Right ventricle myocardium inferior (tissue), 1 donor: ENCODE measurements at places on chromosomes 1 and 21. TPM values are rescaled to one million over a fixed set of nuclear protein-coding genes. Genes with fewer than 3 reads are reported as not detected.
A peak's percentile ranks its signal among the peaks of the same experiment; 100 is the strongest.

GRCh38 chr21:31847761-31848160 lies 25.1 kb upstream of the HUNK start:
- no peak for DNase-seq

DNA sequence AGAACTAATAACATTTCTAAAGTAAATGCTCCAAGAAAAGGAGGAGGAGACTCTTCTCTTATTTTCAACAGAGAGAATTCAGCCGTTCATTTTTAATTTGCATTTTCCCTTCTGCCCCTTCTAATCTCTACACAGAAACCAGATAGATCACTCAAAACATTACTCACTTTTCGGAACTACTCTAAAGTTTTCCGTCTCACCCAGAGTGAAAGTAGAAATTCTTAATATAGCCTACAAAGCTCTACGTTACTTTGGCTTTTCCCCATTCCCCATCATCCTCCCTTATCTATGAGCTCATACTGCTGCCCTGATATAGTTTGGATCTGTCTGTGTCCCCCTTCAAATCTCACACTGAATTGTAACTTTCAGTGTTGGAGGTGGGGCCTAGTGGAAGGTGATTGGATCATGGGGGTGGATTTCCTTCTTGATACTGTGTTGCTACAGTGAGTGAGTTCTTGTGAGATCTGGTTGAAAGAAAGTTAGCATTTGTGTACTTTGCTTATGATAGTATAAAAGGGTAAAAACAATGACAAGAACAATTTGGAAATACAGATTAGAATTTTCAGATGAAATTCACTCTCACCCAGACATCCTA lies 188.2 kb downstream of the AMY1C start:
- no peak for DNase-seq

Gene C8A
- total RNA-seq, result not detected

- DNase-seq, result no peak
Measured at GRCh38 chr21:18524097-18524880, 120.7 kb upstream of the TMPRSS15 start.

DNA sequence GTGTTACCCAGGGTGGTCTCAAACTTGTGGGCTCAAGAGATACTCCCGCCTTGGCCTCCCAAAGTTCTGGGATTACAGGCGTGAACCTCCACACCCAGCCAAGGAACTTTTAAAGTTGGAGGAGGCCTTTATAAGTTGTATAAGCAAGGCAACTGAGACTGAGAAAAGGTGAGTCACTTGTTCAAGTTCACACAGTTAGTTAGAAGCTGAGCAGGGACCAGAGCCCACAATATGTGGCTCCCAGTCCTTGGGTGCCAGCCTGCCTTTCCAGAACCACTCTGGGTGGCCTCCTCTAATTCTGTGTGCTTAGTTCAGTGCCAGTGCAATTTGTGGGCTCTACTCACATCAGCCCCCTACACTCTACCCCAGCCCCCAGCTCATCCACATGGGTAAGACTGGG lies 3.7 kb downstream of the RAB25 start:
- DNase-seq, result no peak

DNA sequence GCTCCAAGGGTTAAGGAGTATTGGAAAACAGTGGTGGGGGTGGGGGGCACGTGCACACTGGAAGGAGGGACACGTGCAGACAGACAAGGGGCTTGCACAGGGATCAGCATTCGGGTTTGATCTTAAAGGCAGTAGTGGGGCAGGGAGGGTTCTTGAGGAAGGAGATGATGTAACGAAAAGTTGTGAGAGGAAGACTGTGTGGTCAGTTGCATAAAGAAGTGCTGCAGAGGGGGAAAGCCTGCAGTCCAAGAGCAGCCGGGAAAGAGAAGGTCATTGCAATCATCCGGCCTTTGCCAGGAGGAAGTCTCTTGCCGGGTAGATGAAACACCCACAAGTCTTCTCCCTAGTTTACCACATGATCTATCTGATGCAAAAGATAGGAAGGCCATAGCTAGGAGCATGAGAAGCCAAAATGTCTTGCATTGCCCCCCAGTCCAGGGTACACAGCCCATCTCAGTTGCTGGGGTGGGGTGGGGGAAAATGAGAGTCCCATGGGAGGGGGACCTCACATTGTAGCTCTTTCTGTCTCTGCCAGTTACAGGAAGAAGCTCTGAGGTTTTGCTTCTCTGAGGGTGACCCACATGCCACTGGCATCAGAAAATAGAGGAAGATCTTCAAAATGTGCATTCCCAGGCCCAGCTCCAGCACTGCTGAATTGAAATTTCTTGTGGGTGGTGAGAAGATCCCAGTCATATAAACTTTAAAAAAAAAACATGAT lies 202.5 kb upstream of the RAB4A start:
- DNase-seq, result no peak

GRCh38 chr1:93635614-93636543 lies 45.8 kb downstream of the BCAR3 start:
- DNase-seq, result no peak

GRCh38 chr21:14687268-14687625 lies 141.1 kb upstream of the SAMSN1 start:
- DNase-seq, result no peak

- no peak for DNase-seq
Measured at GRCh38 chr1:80645621-80646020, 1155.1 kb upstream of the ADGRL2 start.

DNA sequence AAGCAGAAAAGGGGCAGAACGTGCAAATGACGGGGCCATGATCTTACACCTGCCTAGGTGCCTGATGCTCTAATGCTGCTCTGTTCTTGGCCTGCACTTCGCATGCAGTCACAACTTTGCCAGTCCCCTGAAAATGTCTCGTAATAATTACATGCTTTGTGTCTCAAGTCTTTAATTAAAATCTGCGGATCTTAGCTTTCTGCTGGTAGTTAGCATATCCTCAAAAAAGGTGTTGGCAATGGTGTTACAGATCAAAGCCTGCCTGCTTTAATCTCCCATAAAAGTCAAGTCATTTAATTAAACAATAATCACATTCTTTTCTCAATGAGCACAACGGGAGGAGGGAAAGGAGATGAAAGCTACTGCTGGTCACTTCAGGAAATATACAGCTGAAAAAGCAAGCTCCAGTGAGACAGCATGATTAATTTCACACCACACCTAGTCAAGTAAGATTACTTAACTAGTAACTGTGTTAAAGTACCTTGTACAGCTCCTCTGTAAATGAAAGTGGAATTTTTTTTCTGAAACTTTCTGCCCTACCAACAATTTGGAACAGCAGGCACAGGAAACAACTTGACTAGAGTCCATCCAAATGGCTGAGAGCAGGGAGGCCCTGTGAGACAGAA lies 45.8 kb downstream of the STX6 start:
- DNase-seq, result no peak

DNA sequence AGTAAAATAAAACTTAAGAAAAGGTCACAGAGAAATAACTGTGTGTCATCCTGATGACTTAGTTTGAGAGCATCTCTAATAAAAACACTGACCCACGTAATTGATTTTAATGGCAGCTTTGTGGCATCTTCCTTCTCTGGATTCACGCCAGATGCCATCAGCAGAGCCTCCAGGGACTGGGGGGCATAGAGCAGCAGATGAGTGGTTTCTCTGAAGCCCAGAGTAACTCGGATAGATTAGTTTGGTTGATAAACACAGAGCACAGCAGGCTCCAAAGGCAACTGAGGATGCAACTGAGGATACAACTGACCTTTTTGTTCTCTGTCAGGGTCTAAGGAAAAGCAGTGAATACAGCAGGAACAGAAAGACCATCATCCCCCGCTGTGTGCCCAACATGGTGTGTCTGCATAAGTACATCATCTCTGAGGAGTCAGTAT lies 180.8 kb downstream of the RPS6KC1 start:
- no peak for DNase-seq

- no peak for DNase-seq
Measured at GRCh38 chr1:208136459-208137182, 107.6 kb downstream of the PLXNA2 start.

Gene SYCP1
- not detected for total RNA-seq

- DNase-seq, result no peak
Measured at GRCh38 chr1:94121411-94121821, 468 bp upstream of the ABCA4 start.

GRCh38 chr1:114061121-114061830 lies 82.0 kb downstream of the OLFML3 start:
- DNase-seq, result no peak

DNA sequence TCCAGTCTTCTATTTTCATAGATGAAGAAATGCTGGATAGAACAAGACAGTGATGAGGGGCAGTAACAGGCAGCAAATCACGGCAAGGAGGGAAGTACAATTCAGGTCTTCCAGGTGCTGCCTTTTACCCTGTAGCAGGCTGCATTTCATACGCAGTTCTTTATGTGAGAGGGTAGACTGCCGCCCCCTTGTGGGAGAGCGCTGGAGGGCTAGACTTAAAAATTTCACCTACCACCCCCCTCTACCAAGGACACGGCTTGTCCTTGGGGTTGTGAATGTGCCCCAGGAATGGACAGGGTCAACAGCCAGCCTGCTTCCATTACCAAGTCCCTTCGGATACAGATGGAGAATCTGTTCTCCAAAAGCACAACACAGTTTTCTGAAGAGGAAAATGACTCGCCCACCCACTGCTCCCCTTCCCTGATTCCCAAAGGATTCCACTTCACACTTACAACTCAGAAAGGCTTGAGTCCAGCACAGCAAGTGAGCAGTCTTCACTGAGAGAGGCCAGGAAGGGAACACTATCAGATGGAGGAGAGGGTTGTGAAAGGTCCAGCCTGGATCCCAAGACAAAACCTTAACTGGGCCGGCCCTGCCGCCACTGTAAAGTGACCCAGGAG lies 7.4 kb downstream of the WDR77 start:
- no peak for DNase-seq

Gene FRRS1
- total RNA-seq, result 2.8 TPM

- DNase-seq, result no peak
Measured at GRCh38 chr1:38941093-38941492, 537 bp downstream of the RHBDL2 start.

GRCh38 chr1:75989121-75989520 lies 56.9 kb upstream of the ASB17 start:
- no peak for DNase-seq

- DNase-seq, result no peak
Measured at GRCh38 chr21:44778983-44779382, 22.6 kb downstream of the UBE2G2 start.

Gene PIGV
- total RNA-seq, result 6.1 TPM

Gene HFM1
- 1.6 TPM for total RNA-seq

- DNase-seq, result no peak
Measured at GRCh38 chr21:45209685-45210284, 77.9 kb downstream of the POFUT2 start.

GRCh38 chr1:62040450-62040849 lies 154.2 kb upstream of the L1TD1 start:
- DNase-seq, result no peak

DNA sequence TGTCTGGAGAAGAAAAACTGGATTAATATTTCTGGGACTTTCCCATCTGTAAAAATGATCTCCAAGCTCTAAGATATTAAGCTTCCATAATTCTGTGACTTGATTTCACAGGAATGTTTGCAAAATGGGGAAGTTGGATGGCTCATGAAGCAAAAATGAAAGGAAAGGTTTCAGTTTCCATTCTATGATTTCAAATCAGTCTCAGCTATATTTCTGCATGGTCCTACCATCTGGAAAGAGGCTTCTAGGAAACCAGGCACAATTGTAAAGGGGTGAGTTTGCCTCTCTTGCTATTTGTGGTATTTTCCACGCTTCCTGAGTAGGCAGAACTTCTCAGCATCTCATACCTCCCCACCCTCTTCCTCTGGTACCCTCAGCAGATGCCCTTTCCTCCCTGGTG lies 22.4 kb upstream of the ACTN2 start:
- no peak for DNase-seq

DNA sequence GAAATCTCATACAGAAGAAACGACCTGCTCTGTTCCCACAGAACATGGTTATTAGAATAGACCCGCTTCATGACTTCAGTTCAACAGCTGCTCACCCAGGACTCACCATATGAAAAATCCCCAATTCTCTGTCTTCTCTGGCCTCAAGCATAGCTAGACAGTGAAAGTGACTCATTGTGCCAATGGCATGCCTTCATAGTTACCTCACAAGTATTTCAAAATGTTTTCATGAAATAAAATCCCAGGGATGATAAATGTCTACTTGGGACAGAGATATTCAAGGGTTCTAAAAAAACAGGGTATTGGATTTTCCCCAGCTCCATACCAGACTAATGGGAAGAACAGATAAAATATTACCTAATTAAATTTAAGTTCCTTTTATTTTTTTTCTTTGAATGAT lies 82.3 kb downstream of the NOTCH2 start:
- no peak for DNase-seq

GRCh38 chr1:40067851-40068250 lies 27.3 kb downstream of the CAP1 start:
- DNase-seq, result no peak

Gene LAMC1
- total RNA-seq, result 100 TPM

DNA sequence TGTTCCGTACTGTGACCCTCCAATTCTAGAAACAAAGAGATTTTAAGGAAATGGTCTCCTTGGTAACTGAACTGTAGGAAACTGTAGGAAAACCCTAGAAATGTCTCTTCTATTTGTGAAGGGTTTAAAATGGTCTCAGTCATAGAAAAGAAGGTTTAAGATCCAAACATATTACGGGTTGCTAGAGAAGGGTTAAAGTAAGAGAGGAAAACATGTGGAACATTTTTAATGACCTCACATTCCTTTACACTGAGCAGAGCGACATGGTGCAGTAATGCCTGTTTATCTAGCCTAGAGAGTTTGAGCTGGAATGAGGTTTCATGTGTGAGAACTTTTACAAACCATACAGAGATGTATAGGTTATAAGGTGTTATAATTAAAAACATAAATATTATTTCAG lies 36.9 kb upstream of the C1orf105 start:
- no peak for DNase-seq

Gene BARHL2
- not detected for total RNA-seq

- DNase-seq, result no peak
Measured at GRCh38 chr1:22326931-22327330, 124.7 kb upstream of the ZBTB40 start.

- no peak for DNase-seq
Measured at GRCh38 chr1:59798600-59798999, 16.1 kb upstream of the HOOK1 start.

- no peak for DNase-seq
Measured at GRCh38 chr1:153928245-153928644, 5.5 kb upstream of the GATAD2B start.

GRCh38 chr1:6261615-6261995 lies 707 bp upstream of the GPR153 start:
- DNase-seq, result no peak

Gene OR2M3
- total RNA-seq, result not detected

Gene CR2
- total RNA-seq, result not detected

- DNase-seq, result no peak
Measured at GRCh38 chr1:201397675-201398074, 1.4 kb downstream of the LAD1 start.

Gene RCSD1
- 41.6 TPM for total RNA-seq

Gene EXTL1
- total RNA-seq, result 11.2 TPM

GRCh38 chr21:42627527-42628289 lies 25.7 kb upstream of the PDE9A start:
- peak; percentile 87 for DNase-seq

- DNase-seq, result no peak
Measured at GRCh38 chr1:65418522-65419185, 1.8 kb upstream of the LEPR start.

GRCh38 chr1:38505944-38506343 lies 353.6 kb downstream of the RRAGC start:
- no peak for DNase-seq

GRCh38 chr1:58030456-58030855 lies 516.1 kb downstream of the OMA1 start:
- no peak for DNase-seq
